ENCODE measurements at places on chromosomes 3 and 15.

GRCh38 chr15:60941448-60941847 is 287.7 kb downstream of the RORA start:
- no peak for DNase-seq

DNA sequence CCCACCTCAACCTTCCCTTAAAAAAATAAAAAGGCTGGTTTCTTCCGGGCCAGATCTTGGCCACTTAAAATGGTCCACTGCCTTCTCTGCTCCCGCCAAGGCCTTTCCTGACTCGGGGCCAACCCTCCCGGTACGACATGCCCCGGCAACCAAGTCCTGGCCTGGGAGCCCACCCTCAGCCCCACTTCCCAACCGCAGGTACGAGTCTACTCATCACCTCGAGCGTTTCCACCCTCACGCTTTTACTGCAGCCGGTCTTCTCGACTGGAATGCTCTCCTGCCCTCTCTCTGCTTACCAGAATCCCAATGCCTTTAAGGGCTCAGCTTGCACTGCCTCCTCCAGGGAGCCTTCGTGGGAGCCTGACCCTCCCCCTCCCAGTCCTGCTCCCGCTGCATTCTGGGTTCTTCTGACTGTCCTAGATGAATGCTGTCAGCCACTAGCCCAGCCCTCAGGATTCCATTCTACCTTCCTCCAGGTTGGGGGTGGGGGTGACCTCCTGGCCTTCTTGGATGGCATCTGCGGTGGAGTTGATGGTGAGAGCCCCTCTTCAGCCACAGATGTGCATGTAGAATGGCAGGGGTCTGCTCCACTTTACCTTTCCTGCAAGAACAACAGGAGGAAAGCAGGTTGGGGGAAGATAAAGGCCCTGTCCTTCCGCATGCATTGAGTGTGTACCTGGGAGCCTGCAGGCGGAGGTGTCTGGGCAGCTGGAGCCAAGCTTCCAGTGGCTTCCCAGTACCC is 1.1 kb upstream of the CSRNP1 start:
- DNase-seq, result no peak

- DNase-seq, result peak; percentile 25
These were observed 141.1 kb downstream of the XXYLT1 start for GRCh38 chr3:195129644-195130492.

DNA sequence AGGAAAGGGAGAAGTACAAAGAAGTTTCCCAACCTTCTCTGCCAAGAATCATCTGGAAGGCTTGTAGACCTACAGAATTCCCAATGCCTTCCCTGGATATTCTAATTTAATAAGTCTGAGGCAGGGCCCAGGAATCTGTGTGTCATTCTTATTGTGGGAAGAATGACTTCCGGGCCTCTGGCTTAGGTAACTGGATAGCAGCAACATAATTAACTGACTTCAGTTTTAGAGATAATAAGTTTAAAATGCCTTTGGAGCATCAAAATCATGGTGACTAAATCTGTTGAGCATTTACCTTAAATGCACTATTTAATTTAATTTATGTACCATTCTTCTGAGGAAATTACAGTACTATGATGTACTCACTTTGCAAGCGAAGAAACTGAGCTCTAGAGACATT is 44.3 kb upstream of the TM4SF1 start:
- no peak for DNase-seq

- no peak for DNase-seq
These were observed 124.8 kb downstream of the XXYLT1 start for GRCh38 chr3:195146131-195146530.

GRCh38 chr15:75185271-75186029 is 16.2 kb upstream of the C15orf39 start:
- no peak for DNase-seq

DNA sequence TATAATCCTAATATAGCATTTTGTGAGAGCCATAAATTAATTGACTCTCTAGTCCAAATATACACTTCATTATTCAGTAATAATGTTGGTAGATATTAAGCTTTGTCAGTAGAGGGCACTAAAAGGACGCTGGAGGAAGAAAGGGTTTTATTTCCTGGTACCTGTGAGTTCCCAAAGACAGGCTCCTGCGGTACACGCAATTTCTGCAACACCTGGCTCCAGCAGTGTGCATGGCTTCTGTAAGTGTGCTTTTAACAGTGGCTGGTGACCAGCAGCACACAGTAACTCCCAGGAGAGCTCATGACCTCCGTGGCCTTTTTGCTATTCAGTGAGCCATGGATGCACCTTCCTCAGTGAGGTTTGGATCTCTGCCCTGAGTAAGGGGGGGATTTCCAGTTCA is 338.3 kb upstream of the ZNF385D start:
- DNase-seq, result no peak

GRCh38 chr3:103127737-103128136 is 692.9 kb downstream of the ZPLD1 start:
- DNase-seq, result no peak

GRCh38 chr3:174857301-174857700 is 1.8 kb upstream of the NAALADL2 start:
- DNase-seq, result no peak

GRCh38 chr15:52294881-52295420 is 653 bp downstream of the MYO5C start:
- no peak for DNase-seq

GRCh38 chr3:154378311-154378710 is 51.7 kb downstream of the GPR149 start:
- DNase-seq, result no peak

GRCh38 chr3:11832981-11833905 is 13.4 kb downstream of the TAMM41 start:
- no peak for DNase-seq

DNA sequence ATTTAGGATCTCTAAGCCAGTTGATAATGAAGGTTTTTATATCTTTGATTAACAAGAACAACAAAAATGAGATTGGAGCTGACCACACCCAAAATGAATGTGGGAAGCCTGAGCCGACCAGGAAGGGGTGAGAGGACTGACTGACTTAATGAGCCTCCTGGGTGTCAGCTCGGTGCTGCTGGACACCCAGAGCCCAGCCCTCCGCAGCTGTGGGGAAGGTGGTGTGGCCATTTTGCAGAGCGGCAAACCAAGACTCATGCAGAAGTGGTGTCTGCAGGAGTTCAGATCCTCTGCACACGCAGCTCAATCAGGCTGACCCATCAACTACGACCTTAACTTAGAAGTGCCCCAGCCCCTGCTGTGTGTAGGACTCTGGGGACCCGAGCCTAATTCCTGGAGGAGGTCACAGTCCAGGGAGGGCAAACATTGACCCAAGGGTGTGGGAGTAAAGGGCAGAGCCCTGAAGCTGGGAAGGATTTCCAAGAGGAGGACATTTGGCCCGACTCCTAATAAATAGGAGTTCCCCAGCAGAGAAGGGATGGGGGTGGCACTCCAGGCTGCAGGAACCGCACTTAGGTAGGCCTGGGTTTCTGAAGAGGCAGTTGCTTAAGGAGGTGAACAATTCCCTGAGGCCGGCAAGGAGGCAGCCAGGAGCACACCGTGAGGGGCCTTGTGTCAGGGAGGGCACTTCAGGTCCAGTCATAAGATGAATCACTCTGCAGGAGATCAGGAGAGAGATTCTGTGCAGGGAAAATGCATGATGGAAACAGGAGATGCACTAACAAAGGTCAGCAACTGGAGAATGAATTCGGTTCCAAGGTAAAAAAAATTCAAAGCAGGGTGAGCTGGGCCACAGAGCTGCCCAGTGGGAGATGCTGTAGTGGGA is 197.1 kb upstream of the TPM1 start:
- DNase-seq, result no peak

DNA sequence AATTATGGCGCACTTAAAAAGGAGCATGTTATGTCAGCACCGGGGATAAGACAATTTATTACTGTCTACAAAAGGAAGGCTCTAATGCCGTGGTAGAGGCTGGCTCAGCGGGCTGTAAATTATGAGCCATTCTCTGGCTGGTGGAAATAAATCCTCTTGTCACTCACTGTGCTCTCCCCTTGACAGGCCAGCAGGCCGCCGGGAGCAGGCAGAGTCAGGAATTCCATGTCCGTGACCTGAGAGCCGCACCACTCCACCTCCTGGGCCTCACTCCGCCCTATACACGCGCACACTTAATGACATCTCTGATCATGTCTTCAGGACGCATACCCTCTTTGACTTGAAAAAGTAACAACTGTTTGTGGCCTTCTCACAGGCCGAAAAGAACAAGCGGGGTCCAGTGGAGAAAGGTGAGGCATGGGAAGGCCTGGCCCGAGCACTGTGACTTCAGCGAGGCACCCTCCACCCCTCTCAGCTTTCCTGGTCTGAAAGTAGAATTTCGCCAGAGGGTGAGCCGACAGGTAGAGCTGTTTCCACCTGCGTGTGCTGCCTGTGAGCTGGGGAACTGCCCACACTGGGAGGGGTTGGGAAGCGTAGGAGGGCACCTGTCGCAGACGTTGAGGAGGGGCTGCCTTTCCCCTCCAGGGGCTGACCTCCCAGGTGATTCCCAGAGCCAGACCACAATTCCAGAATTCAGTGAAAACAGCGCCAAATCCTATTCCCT is 13.2 kb upstream of the PCSK6 start:
- no peak for DNase-seq

GRCh38 chr15:83365370-83365938 is 81.0 kb upstream of the BNC1 start:
- DNase-seq, result peak; percentile 45

DNA sequence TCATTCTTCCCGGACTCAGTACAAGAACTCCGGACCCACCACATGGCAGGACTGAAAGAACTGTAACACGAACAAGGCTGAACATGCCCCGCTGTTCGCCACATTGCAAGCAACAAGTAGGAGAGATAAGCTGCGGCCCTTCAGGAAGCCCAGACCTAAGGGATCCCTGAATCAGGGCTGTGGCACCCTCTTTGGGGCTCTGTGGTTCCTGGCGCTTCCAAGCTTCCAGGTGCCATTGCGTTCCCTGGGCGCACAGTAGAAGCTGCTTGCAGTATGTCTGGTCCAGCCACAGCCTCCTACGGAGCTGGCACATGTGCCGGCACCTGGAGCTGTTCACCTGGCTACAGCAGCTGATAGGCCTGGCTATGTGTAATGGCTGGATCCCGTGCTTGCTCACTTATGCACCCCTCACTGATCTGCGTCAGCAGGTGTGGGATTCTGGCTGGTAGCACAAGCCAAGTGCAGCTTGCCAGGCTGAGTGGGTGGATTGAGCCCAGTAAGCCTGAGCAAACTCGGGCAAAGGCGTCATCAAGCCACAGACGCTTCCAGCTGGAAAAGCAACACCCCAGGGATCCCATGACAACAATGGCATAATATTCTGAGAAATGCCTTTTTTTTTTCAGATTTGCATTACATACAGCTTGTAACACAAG is 748.6 kb upstream of the GBE1 start:
- no peak for DNase-seq

DNA sequence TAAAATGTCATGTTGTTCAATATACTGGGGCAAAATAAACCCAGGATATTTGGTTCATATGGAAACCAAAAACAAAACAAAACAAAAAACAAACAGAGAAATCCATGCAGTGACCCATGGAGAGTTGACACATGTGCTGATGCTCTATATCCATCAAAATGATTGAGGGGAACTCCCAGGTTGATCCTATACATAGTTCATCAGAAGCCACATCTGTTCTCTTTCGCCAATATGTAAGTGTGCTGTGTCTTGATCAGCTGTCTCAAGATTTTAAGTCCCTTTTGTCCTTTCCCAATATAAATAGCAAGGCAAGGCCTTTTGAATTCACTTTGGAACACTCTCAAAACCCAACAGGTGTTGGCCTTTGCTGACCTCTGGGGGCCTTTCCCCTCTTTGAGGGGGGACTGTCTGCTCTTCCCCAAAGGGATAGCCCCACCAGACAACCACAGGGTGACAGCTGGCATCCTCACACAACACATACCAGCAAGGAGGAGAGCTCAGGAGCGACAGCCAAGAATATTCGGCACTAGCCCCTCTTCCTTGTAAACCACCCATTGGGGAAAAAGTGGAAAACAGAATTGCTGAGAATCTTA is 209.4 kb upstream of the CD96 start:
- DNase-seq, result no peak

- no peak for DNase-seq
These were observed 416.2 kb downstream of the NR2F2 start for GRCh38 chr15:96746665-96747064.

DNA sequence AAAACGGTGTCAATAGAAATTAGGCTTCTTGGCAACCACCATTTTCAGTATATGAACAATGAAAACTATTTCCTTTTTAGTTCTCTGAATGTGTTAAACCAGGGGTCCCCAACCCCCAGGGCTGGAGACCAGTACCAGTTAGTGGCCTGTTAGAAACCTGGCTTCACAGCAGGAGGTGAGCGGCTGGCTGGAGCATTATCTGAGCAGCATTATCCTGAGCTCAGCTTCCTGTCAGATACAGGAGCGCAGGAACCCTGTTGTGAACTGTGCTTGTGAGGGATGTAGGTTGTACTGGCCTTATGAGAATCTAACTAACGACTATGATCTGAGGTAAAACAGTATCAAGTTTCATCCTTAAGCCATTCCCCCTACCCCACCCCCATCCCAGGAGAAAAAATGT is 328.7 kb downstream of the ZBBX start:
- no peak for DNase-seq

DNA sequence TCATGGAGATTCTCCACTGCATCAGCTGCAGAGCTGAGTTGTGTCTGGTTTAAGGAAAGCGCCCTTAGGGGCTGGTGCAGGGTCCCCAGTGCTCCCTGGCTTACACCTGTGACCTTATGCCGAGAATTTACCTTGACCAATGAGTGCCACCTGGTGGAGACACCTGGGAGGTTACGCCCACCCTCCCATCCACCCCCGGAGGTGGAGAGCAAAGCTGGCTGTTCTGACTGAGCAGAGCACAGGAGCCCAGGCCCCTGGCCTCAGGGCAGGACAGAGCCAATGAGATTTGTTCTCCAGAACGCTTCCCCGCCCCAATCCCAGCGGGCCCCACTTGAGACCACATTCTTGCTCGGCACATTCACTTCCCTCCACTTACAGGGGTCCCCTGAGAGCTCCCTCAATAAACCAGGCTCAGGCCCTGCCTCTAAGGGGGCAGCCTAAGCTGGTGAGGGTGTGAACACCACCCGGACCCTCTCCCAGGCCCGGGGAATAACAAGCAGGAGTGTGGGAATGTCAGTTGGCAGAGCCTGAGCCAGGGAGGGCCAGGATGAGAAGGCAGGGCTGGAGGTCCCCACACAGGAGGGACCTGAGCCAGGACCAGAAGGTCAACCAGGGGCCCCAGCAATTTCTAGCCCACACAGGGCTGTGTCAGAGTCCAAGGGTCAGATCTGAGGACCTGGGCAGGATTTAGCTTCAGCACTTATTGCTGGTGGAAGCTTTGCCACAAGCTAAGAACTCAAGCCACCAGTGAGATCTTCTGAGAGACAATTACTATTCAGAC is 117.1 kb downstream of the TPRA1 start:
- peak; percentile 28 for DNase-seq

- no peak for DNase-seq
These were observed 7.4 kb downstream of the STARD9 start for GRCh38 chr15:42582569-42583375.

DNA sequence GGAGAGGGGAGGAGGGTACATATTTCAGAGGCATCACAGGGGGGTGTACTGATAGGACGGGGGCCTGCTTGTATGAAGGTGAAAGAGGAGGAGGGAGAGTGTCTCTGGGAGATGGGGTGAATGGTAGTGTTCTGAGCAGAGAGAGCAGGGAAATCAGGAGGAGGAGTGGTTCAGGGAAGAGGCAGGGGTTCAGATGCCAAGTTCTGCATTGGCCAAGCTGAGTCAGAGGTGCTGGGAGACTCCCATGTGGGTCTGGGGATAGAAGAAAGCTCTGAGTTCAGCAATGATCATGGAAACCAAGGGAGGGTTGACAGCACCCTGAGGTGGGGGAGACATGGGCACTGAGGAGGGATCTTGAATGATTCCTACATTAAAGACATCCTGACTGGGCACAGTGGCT is 3.0 kb downstream of the CYP8B1 start:
- no peak for DNase-seq
